Activated CD4-positive, alpha-beta T cell treated with anti-CD3 and anti-CD28 coated beads, Interleukin-2, amount 50 U/mL, for 24 hours (primary cell): ENCODE measurements at places on chromosomes 13 and 19.
A peak's percentile ranks its signal among the peaks of the same experiment; 100 is the strongest.

DNA sequence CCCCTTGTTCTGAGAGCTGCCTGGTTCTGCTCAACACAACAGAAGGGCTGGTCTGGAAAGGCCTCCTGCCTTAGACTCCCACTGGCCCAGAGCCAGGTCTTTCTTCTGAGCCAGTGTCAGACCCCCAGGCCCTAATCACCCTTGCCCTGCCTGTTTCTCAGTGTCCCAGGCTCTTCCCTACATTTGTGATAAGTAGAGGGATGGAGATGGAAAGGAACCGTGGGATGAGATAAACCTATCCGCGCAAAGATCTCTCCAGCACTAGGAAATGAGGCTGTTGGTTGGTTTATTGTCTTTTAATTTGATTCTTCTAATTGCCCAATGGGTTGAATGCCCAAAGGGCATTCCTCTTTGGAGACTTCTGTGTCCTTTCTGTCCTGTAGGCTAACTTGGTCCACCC lies 470.0 kb downstream of the TSHZ3 start:
- DNase-seq: no peak

DNA sequence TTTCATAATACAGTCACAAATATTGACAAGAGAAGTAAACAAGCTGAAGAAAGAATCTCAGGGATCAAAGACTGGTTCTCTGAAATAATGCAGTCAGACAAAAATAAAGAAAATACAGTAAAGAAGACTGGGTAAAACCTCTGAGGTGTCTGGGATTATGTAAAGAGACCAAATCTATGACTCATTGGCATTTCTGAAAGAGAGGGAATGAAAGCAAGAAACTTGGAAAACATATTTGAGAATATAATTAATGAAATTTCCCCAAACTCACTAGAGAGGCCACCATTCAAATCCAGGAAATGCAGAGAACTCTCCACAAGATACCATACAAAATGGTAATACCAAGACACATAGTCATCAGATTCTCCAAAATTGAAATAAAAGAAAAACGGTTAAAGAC lies 53.0 kb upstream of the GPC6 start:
- no peak for DNase-seq

DNA sequence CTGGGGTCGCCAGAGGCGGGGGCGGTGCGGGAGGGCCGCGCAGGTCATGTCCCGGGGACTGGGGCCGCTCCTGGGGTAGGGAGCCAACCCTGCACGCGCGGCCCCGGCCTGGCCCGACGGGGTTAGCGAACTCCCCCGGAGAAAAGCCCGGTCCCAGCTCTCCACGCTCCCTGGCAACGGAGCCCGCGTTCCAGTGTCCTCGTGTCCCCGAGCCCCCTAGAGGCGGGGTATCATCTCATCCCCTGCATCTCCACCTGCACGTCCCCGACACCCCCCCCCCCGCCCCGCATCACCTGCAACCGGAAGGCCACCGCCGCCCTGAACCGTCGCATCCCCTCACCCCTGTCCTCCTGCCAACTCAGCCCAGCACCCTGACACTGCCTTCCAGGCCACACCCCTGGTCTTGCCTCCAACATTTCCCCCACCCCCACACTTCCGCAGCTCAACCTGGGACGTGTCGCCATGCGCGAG lies 2.7 kb downstream of the WDR88 start:
- peak; percentile 39 for DNase-seq

GRCh38 chr19:2251106-2252054 lies 2.3 kb downstream of the AMH start:
- DNase-seq: no peak

GRCh38 chr19:38710928-38711725 lies 33.1 kb downstream of the CAPN12 start:
- DNase-seq: no peak
